ENCODE measurements at places on chromosomes 7 and 10.

DNA sequence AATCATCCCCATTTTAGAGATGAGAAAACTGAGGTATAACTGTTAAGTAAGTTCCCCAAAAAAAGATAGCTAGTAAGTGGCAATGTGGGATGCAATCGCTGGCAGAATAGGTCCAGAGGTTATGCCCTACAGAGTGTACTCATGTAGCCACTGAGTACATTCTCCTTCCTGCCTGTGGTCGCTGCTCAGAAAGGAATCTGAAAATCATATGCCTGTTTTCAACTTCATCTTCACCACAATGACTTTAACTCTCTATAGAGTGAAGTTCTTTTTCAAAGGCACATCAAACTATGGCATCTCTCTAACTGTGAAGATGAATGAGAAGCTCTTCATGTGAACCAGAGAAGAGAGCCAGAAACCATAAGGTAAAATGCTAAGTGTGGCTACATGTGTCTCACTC, 162.2 kb upstream of the SLC25A13 start:
- no peak for DNase-seq

DNA sequence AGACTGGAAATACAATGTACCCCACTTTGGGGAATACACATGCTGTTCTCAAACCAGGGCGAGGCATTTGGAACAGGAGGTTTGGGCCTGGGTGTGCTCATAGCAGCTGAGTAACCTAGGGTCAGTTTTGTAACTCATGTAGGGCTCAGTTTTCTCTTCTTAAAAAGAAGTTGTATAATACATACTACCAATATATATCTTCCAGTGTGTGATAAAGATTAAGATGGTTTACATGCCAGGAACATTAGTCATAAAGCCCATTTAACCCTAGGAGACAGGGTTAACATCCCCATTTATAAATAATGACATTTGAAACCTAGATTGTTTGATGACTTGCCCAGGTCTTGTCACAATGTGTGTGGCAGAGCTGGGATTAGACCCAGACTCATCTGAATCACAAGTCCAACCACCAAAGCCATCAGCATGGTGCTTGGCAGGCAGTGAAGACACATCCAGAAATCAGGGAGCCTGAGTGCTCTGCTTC, 6.0 kb downstream of the AKR1B10 start:
- peak; percentile 51 for DNase-seq

DNA sequence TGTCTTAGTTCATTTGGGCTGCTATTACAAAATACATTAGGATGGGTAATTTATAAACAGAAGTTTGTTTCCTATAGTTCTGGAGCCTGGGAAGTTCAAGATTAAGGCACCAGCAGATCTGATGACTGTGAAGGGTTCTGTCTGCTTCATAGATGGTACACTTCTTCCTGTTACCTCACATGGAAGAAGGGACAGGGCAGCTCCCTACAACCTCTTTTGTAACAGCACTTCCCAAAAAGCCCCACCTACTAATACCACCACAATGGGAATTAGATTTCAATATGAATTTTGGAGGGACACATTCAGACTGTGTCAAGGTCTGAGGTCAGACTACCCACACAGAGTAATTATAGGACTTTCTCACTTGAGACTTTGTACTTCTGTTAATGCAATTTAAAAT, 260.3 kb downstream of the ARHGAP12 start:
- DNase-seq: no peak

DNA sequence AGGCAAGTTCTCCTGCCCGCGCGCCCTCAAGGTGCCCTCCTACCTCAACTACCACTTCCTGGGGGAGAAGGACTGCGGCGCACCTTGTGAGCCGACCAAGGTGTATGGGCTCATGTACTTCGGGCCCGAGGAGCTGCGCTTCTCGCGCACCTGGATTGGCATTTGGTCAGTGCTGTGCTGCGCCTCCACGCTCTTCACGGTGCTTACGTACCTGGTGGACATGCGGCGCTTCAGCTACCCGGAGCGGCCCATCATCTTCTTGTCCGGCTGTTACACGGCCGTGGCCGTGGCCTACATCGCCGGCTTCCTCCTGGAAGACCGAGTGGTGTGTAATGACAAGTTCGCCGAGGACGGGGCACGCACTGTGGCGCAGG, 1.4 kb downstream of the FZD1 start:
- DNase-seq: no peak

DNA sequence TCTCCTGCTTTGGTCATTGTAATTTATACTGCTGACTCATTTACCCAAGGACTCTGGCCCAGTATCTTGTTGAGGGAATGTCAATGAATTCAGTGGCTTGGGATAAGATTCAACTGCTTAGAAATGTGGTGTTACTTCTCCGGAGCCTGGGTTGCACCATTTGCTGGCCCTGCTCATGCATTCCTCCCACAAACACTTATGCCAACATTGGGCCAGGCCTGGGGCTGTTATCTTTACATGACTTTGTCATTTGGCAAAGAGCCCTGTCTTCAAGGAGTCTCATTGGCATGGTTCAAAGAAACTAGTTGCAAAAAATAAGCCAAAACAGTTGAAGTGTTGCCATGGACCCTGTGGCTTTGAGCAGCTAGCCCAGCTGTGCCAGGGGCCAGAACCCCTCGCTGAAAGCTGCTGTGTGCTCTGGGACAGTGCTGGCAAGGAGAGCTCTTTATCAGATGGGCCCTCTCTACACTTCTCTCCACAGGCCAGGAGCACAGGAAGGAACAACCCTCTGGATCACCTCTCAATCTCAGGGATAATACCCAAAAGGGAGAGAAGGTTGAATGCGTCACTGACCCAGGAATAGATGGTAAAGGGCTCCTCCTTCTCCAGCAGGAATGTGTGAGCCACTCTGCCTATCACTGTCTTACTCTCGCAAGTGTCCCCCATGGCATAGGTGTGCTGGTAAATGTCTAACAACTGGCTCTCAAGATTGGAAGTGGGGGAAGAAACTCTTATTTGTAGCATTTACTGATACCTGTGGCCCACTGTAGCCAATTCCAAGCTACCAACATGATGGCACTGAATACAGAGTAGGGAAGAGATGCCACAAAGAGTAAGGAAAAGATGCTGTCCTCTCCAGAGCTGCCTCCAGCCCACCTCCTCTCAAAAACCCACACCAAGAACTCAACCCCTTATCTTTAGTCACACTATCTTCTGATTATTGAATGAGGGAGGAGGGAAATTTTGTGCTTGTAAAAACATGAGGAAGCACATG, 23.5 kb upstream of the PDE1C start:
- DNase-seq: peak; percentile 35

GRCh38 chr10:60388709-60389301, 870 bp downstream of the ANK3 start:
- no peak for DNase-seq

- DNase-seq: no peak
Measured at GRCh38 chr10:132232981-132233380, 46.2 kb downstream of the DPYSL4 start.

- no peak for DNase-seq
Measured at GRCh38 chr10:91514787-91515186, 104.6 kb downstream of the HECTD2 start.

GRCh38 chr7:118793582-118793981, 569.1 kb downstream of the ANKRD7 start:
- DNase-seq: no peak

DNA sequence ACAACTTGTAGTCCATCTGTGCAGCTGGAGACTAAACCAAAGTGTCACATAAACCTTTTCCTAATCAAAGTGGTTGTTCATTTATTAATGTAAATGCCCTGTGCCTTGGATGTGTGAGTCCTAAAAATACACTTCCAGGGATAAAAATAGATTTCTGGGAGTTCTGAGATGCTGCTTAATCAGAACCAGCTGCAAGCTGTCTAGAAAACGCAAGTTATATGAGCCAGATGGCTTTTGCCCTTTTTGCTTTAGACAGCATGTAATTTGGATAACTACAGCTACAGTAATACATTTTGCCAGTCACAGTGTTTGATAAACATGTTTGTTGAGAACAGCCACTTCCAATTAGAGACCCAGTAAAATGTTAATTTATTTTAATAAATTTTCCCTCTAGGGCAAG, 185.1 kb upstream of the PRPS1L1 start:
- no peak for DNase-seq

DNA sequence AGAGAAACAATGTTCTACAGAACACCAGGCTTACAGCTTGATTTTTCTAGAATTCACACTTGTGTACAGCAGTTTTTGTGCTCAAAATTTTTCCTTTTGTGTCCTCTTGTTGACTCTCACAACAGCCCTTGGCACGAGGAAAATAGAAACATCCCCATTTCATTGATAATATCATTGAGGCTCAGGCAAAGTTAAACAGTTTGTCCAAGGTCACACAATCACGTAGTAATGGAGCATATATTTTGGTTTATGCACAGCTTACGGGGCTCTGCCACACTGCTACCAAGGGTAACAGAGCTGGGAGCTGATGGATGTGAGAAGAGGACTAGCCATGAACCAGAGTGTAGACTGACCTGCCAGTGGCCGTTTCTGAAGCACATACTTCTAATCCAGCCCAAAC, 292.0 kb downstream of the FZD1 start:
- DNase-seq: no peak

- no peak for DNase-seq
Measured at GRCh38 chr7:46929359-46929758, 652.6 kb downstream of the TNS3 start.

DNA sequence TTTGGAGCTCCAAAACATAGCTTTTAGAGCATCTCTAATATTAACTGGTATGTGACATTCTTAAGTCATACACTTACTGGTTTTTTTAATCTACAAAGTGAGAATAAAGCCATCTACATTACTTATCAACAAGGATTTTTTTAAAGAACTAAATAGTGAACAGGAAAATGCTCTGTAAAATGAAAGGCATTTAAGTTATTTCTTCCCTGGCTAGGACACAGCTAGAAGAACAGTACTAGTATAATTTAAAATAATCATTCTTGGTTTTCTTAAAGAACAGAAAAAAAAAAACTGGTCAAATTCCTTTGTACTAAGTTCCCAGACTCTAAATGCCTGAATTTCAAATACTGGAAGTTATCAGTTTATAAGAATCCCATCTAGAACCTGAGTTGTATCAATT, 139.5 kb downstream of the SRPK2 start:
- peak; percentile 10 for DNase-seq

DNA sequence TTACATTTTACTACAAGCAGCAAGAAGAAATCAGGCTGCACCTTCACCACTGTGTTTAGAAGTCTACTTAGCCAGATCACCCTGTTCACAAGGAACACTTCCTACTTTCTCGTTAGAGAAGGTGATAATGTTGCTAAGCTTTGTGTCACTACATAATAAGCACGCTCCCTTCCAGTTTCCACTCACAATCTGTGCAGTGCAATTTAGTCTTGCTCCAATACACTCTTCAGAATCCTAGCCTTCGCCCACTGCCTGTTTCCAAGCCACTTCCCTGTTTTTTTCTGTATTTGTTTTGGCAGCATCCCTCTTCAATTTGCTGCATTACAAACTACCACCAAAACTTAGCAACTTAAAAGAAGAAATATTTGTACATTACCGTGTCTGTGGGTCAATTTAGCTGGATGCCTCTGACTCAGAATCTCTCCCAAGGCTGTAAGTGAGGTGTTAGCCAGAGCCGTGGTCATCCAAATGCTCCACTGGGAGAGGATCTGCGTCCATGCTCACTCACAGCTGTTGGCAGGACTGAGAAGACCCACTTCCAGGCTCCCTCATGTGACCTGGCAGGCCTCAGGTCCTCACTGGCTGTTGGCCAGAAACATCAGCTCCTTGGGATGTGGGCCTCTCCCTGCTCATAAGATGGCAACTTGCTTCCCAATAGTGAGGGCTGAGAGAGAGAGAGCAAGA, 110.4 kb downstream of the PON1 start:
- DNase-seq: no peak

DNA sequence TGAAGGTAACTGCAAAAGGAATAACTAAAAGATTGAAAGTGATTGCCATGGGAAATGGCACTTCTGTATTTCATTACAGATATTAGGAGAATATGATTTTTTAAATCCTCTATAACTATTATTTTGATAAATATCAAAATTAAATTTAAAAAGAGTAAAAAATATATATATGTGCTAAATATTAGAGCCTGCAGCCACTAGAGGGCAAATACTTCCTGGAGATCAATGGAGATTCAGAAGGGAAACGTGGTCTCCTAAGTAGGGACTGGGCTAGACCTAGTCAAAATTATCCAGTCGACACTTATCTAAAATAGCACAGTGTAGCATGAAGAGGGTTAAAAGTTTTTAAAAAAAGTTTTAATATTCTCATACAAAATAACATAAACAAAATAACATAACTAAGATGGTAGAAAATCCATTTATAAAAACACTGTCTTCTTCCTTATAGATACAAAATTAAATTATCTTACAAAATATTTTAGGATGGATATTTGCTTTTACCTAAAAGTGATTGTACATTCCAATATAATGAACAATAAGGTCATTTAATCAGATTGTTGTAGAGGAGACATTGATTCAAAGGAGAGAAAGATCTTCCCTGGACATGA, 434.3 kb downstream of the MDFIC start:
- no peak for DNase-seq

- no peak for DNase-seq
Measured at GRCh38 chr10:124010563-124011131, 82.8 kb downstream of the CHST15 start.

GRCh38 chr7:76257973-76258372, 44.5 kb upstream of the HSPB1 start:
- DNase-seq: no peak

DNA sequence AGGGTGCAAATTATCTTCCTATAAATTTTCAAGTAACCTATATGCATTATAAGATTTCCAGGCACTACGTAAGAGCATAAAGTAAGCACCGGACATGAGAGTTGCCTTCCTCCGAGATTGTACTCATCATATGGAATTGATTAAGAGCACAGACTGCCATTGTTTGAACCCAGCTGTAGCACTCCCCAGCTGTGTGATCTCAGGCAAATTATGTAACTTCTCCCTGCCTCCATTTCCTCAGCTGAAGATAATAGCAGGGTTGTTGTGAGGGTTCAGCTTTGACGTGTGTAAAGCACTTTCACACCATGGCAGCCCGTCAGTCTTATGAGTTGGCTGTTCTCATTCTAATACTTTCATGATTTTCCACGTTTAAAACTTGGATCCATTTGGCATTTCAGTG, 122.6 kb downstream of the ITIH5 start:
- DNase-seq: no peak

GRCh38 chr10:48475943-48476278, 129.0 kb downstream of the ARHGAP22 start:
- no peak for DNase-seq

- no peak for DNase-seq
Measured at GRCh38 chr10:110163841-110164240, 43.6 kb upstream of the MXI1 start.

- DNase-seq: no peak
Measured at GRCh38 chr10:78263521-78263988, 229.9 kb downstream of the RPS24 start.

GRCh38 chr10:49550563-49550962, 11.6 kb upstream of the ERCC6 start:
- peak; percentile 44 for DNase-seq

DNA sequence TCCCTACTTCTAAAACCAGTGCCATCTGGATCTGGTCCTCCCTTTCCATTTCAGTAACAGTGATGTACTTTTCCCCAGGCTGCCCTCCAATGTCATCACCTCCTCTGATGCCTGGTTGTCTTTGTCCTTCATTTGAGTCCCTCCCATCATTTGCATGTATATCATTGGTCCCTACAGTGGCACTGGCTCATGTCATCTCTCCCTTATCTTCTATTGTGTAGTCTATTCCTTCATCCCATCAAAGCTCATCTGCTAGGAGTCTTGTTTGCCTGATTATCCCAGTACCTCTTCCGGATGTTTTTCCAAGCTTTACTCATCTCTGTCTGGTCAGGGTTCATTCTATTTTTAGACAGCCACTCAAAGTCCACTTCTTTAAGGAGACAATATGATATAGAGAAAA, 292.9 kb upstream of the BMPER start:
- DNase-seq: no peak

- DNase-seq: no peak
Measured at GRCh38 chr7:32357535-32358277, 132.5 kb downstream of the LSM5 start.

- no peak for DNase-seq
Measured at GRCh38 chr10:50604049-50604640, 19.6 kb downstream of the SGMS1 start.

Data from retinal pigment epithelial cell (primary cell).